CD4-positive, alpha-beta T cell treated with Interleukin-6 at 100 ng/mL for 8 hours (primary cell): ENCODE measurements at places on chromosomes 6 and 20.

GRCh38 chr6:21230536-21230935, 363.0 kb upstream of the SOX4 start:
- DNase-seq = no peak

- no peak for DNase-seq
Observed at GRCh38 chr6:44534291-44534690, 146.8 kb downstream of the CDC5L start.

- DNase-seq = no peak
Observed at GRCh38 chr6:133502441-133503335, 261.5 kb downstream of the EYA4 start.

- no peak for DNase-seq
Observed at GRCh38 chr20:51456511-51457509, 85.7 kb downstream of the NFATC2 start.

GRCh38 chr6:134596191-134596590, 278.3 kb upstream of the SGK1 start:
- DNase-seq = no peak

GRCh38 chr6:80438772-80439171, 332.3 kb downstream of the BCKDHB start:
- DNase-seq = no peak

- no peak for DNase-seq
Observed at GRCh38 chr20:33672426-33673113, 1.7 kb downstream of the NECAB3 start.

- DNase-seq = no peak
Observed at GRCh38 chr6:71408787-71409723, 120.4 kb downstream of the OGFRL1 start.

- DNase-seq = no peak
Observed at GRCh38 chr6:150184850-150185731, 42.2 kb downstream of the PPP1R14C start.

- DNase-seq = no peak
Observed at GRCh38 chr6:3231247-3232016, 4.0 kb upstream of the TUBB2B start.

GRCh38 chr6:43782764-43783513, 12.9 kb downstream of the VEGFA start:
- no peak for DNase-seq
